NCI-H1092 treated with DMSO at 0.1 percent for 48 hours (cell line): ENCODE measurements at places on chromosomes 6 and 20.

DNA sequence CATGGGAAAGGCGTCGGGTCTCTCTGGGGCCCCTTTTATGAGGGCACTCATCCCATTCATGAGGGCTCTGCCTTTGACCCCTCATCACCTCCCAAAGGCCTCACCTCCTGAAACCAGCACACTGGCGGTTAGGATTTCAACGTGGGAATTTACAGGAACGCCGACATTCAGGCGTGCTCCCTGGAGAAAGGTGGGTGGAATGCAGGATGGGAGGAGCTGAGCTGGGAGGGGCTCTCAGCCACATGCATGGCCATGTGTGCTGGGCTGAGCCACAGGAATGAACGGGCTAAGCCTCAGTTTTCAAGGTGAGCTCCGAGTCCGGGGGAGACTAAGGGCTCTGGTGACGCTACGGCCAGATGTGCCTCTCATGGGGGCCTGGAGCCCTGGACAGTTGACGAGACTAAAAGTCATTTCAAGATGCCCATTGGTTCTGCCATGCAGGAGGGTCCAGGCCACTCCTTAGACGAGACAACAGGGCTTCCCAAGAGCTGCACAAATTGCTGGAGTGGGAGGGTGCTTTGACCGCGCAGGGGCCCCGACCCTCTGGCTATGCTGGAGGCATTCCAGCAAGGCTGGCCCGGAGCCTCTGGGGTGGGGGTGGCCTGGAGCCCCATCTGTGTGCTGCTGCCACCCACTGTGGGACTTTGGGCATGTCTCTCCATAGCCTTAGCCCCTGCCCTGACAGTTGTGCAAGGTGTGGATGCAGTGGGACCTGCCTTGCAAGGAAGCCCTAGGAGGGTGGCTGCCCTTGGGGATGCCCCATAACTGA, 3.8 kb upstream of the ARFGAP1 start:
- no peak for DNase-seq

DNA sequence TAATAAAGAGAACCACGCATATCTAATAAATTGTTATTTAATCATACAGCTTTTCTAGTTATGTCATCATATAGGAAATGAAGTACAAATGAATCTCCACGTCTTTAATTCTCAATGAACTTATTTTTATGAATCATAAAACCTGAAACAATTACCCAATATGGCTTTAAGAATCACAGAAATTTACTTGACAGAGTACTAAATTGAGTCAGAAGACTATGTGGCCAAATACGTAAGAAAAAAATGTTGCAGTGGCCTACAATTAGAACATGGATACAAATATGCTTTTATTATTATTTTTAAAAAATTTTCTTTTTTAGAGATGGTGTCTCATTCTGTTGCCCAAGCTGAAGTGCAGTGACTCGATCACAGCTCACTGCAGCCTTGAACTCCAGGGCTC, 584.7 kb upstream of the SLC35B3 start:
- DNase-seq, result no peak

- peak; percentile 58 for DNase-seq
These were observed 37.6 kb downstream of the RRBP1 start for GRCh38 chr20:17644451-17644850.

GRCh38 chr20:63833776-63834490, 2.9 kb upstream of the ZBTB46 start:
- no peak for DNase-seq

GRCh38 chr6:32198866-32199265, 6.4 kb upstream of the GPSM3 start:
- DNase-seq, result no peak

DNA sequence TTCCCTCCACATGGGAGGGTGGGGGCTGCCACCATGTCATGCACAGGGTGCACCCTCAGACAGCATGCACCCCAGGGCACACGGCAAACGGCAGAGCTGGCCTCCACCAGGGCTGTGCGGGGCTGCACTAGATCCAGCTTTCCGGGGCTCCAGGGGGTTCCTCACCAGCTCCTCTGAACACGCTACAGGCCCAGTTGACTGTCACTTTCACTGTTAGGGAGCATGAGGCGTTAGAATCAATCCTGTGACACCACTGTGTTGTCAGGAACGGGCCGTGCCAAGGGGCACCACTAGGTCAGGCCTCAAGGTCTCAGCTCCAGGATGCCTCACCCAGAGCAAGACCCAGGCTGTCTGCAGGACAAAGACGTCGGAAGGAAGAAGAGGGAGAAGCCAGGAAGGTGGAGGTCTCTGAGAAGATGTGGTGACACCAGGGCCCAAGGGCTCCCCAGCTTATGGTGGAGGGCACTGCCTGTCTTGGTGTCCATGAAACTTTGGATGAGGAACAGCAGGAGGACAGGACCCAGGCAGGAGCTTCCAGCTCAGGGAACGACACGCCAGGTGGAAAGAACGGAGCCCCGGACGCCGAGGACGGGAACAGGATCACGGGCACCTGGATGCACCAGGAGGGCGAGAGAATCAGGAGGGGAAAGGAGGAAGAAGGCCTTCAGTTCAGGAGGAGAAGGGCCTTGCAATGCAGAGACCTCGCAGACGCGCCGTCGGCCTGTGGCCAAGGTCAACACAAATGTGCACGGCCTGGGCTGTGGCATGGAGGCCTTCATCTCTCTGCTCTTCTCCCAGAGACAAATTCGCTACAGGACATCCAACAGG, 49.5 kb downstream of the YTHDF1 start:
- DNase-seq, result no peak

- no peak for DNase-seq
These were observed 115.4 kb downstream of the PFDN4 start for GRCh38 chr20:54323227-54323734.

GRCh38 chr20:17626217-17627007, 55.6 kb downstream of the RRBP1 start:
- DNase-seq, result no peak

DNA sequence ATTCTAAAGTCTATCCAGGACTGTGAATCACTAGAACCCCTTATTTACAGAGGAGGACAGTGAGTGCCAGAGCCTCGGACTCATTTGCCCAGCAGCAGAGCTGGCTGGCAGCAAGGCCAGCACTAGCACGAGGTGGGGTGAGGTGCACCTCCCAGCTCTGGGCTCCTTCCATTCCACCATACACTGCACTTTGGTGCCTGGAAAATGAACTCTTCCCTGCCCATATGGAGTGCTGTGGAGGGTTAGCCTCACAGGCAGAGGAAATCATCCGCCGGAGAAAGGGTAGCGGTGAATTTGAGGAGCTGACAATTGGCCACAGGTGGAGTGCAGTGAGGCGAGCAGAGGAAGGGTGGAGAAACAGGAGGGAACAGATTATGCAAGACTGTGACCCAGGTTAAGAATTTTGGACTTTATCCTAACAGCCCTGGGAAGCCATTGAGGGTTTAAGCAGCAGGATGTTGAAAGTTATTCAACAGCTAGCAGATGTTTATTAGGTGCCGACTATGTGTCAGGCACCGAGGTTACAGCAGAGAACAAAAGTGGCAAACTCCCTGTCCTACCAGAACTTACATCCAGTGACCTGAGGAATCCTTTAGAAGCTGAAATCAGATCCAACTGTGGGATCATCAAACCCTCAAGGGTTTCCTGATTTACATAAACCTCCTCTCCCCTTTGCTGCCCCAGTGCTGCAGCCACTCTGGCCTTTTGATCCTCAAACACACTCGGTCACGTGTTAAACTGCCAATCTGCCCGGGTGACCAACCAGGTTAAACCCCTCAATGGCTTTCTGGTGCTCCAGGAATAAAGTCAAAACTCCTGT, 6.2 kb downstream of the TRIM26 start:
- DNase-seq, result no peak

DNA sequence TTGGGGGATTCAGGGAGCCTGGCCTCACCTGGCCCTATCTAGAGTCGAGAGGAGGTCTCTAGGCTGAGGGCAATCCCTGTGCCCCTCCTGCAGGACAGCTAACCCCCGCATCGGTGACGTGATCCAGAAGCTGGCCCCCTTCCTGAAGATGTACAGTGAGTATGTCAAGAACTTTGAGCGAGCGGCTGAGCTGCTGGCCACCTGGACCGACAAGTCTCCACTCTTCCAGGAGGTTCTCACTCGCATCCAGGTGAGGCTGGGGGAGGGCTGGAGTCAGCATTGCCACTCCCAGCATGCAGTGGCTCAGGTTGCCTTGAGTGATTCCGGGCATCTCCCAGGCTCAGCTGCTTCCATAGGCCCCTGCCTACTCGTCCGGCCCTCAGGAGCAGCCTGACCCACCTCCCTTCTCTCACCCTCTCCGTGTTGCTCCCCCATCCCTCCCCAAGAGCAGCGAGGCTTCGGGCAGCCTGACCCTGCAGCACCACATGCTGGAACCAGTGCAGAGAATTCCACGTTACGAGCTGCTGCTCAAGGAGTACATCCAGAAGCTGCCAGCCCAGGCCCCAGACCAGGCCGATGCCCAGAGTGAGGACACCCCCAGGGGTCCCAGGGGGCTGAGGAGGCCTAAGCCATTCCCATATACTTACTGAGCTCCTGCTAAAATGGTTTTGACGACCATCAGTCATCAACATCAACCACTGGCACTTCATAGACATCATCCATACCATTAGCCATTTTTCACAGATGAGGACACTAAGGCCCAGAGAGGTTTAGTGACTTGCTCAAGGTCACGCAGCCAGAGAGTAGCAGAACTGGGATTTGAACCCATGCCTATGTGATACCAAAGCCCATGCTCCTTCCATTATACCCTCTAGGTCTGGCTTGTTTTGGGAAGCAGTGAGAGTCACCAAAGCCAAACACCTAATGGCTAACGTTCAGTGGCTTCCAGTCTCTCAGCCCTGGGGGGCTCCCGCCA, 8.3 kb downstream of the FGD2 start:
- no peak for DNase-seq

DNA sequence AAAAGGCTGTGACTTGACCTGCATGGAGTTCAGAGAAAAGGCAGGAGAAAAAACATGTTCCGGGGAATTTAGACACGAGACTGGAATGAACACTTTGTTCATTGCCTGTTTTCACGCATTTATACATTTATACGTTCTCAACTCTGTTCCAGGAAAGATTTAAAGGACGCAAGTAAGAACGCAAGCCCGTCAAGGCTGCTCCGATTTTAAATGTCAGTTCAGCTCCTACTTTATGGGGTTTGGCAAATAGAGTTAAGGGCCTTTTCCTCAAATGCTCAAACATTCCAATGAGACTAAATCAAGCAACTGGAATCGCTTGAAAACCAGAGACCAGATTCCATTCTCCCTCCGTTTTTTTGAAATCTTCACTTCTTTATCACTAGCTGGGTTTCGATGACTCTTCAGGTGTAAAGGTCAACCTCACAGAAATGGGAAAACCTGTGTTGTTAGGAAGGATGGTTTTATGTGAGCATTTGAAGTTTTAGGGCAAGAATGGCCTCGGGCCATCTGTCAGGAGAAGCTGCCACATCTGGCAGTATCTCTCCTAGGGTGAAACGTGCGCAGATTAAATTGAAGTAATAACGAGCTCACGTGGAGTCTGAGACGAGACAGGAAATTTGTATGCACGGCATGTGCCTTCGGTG, 24.9 kb downstream of the TTLL2 start:
- DNase-seq, result no peak

DNA sequence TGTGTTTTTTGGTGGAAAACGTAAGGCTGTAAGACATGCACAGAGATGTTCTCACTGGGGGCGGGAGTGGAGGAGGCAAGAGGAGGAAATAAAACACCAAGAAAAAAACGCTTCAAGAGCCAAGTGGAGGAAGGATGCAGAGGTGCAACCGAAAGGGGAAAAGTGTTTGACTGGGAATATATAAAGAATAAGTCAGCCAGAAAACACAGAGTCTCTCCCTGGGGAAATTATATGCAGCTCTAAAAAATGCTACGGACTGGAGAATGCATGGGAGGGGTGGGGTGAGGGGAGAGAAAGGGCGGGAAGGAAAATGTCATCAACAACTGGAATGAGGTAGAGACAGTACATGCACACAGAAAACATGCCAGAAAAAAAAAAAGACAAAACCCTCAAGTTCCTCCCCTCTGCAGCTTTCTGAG, 133.5 kb downstream of the SCML4 start:
- DNase-seq, result no peak

DNA sequence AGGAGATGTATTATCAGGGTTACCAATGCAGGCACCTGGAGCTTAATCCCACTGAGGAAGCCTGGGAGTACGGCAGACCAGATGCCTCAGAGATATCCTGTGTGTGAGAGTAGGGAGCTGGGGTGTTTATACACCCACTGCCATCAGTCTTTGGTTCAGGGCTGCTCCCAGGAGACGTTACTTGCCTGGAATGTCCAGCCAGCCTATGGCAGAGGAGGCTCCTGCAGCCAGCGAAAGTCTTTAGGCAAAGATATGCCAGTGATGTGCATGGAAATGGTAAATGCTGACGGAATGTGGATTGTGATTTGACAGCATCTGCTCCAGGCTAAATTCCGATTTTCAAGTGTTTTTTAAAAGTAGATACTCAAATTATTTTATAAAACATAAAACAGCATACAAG, 282.0 kb downstream of the BTBD3 start:
- no peak for DNase-seq

- DNase-seq, result no peak
These were observed 34.3 kb upstream of the ADTRP start for GRCh38 chr6:11812951-11813350.

DNA sequence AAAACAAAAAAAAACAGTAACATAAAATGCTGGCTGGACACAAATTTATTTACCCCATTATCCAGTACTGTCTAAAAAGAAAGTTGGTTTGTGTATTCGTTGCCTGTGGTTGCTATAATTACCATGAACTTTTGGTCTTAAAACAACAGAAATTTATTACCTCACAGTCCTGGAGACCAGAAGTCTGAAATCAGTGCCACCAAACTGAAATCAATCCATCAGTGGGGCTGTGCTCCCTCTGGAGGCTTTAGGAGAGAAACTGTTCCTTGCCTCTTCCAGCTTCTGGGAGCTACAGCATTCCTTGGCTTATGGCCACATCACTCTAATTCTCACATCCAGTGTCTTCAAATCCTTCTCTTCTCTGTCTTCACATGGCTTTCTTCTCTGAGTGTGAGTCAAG, 79.4 kb downstream of the SNX5 start:
- DNase-seq, result no peak

DNA sequence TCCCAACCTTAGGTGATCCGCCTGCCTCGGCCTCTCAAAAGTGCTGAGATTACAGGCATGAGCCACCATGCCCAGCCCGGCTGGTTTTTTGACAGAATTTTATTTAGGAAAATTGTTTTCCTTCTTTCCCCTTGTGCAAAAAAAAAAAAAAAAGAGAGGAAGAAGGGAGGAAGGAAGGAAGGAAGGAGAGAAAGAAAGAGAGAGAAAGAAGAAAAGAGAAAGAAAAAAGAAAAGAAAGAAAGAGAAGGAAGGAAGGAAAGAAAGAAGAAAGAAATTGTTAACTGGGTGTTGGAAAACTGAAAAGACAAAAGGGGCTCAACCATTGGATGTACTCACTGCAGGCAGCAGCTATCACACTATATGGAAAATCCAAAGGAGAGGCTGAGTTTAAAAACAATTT, 1.4 kb upstream of the RNF8 start:
- DNase-seq, result no peak

GRCh38 chr20:3707508-3707899, 4.9 kb downstream of the SIGLEC1 start:
- no peak for DNase-seq

GRCh38 chr20:40486297-40486696, 202.7 kb downstream of the MAFB start:
- DNase-seq, result no peak

- no peak for DNase-seq
These were observed 365.8 kb upstream of the OPRM1 start for GRCh38 chr6:153673225-153673624.

- no peak for DNase-seq
These were observed 187.6 kb downstream of the ADAT2 start for GRCh38 chr6:143262859-143263258.

- DNase-seq, result no peak
These were observed 113.9 kb downstream of the HIVEP1 start for GRCh38 chr6:12126051-12126450.
